ENCODE measurements at places on chromosomes 4 and X. TPM values are rescaled to one million over a fixed set of nuclear protein-coding genes. Genes with fewer than 3 reads are reported as not detected.

DNA sequence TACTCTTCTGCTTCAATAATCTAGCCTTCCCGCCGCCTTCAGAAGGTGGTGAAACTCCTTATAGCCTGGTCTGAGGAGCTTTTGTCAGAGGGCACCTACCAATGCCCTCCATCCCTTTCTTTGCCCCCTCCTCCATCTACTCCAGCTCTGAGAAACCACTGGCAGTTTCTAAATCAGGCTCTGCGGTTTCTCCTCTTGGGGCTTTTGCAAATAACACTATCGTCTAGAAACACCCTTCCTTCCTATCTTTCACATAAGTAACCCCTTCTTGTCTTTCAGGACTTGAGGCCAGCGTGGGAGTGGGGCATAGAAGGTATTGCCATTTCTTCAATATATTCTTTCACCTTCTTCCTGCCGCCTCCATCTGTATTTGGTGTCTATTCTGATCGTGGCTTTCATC is 1.2 kb upstream of the EFHC2 start:
- H3K36me3 ChIP-seq, result no peaks in the 10 kb centered on the region
- no peak for DNase-seq

Gene SCD5
- total RNA-seq, result 15.7 TPM

Gene MUC7
- total RNA-seq, result not detected

DNA sequence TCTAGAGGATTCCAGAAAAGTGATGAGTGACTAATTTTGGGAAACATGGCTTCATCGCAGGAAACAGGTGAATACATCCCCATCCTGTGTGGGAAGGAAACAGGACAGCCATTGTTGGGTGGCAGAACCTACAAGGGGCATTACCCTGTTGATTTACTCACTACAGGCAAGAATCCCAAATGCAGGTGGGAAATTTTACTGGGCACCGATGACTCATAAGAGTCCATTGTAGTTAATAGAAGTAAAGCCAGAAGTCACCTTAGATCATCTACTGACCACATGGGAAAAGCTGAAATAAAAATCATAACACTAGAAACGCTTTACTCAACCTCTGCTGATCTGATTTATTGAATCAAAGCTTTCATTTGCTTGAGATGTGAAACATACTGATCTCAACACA is 136.4 kb downstream of the TRIML1 start:
- no peak overlapping the region for H3K4me3 ChIP-seq
- H3K27me3 ChIP-seq, result peaks cover 3% of the 10 kb centered on the region
- H3K27ac ChIP-seq, result no peak overlapping the region
- H3K36me3 ChIP-seq, result no peaks in the 10 kb centered on the region

DNA sequence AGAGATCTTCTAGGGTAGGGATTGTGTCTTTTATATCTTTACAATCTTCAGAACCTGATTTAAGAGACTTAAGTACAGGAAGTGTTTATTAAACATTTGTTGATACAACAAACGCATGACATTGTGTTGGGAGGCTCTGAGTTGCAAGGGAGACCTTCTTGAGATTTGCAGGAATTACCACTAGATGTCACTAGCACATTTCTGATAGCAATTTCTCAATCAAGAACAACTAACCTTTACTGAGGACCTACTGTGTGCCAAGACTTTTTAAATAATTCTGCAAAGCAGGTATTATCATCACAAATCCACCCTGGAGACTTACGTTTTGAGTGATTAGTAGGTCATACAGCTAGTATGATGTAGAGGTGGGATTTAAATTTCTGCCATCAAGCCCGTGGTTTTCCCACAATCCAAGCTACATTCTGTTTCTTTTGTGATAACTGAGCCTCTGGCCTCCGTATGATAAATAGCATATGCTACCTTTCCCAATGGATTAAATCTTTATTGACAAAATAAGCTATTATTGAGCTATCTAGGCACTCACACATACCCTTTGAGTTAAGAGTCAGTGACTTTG is 986.0 kb downstream of the CCSER1 start:
- no peaks in the 10 kb centered on the region for H3K27me3 ChIP-seq
- no peaks in the 10 kb centered on the region for H3K36me3 ChIP-seq

Gene ATXN3L
- not detected for total RNA-seq
